ENCODE measurements at places on chromosomes 4 and X. TPM values are rescaled to one million over a fixed set of nuclear protein-coding genes. Genes with fewer than 3 reads are reported as not detected.
A peak's percentile ranks its signal among the peaks of the same experiment; 100 is the strongest.

GRCh38 chr4:42420140-42420539 is 22.9 kb downstream of the SHISA3 start:
- H3K27ac ChIP-seq, result no peak overlapping the region
- H3K4me3 ChIP-seq, result no peak overlapping the region
- DNase-seq, result no peak
- H3K27me3 ChIP-seq, result no peaks in the 10 kb centered on the region
- peaks cover 18% of the 10 kb centered on the region for H3K36me3 ChIP-seq
- no peaks in the 10 kb centered on the region for H3K4me1 ChIP-seq

DNA sequence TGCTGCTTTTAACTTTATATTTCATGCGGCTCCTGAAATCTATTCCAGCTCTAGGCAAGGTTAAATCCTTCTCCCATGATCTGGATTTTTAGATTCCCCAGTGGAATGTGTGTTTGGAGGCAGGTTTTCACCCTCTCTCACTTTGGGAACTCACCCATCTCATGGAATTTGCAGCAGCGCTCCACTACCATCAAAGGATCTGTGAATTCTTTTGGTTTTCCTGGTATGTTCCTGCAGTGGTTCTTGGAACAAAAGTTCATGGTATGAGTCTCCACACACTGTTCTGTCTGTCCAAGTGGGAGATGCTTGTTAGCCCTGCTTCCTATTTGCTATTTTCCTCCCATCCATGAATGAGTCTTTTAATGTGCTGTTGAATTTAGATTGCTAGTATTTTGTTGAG is 14.0 kb downstream of the APOOL start:
- no peak overlapping the region for H3K27ac ChIP-seq
- peaks cover 4% of the 10 kb centered on the region for H3K36me3 ChIP-seq
- H3K27me3 ChIP-seq, result no peaks in the 10 kb centered on the region
- no peaks in the 10 kb centered on the region for H3K4me1 ChIP-seq
- DNase-seq, result no peak

DNA sequence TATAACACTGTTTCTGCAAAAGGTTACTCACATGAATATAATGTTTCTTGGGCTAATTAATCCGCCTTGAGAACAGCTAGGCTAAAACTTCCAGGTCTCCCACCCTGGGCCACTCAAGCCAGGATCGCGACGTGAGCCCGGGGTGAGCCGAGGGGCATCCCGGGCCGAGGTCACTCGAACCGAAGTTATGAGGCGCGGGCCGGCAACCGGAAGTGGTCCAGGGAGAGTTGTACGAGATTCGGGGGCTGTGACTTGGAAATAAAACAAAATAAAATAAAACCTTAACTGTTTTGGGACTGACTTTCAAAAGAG is 317 bp downstream of the CMC4 start:
- H3K27me3 ChIP-seq, result no peaks in the 10 kb centered on the region
- peaks cover 20% of the 10 kb centered on the region for H3K4me1 ChIP-seq
- DNase-seq, result no peak
- H3K36me3 ChIP-seq, result peaks cover 5% of the 10 kb centered on the region
- H3K4me3 ChIP-seq, result peak overlapping the region; percentile 84

DNA sequence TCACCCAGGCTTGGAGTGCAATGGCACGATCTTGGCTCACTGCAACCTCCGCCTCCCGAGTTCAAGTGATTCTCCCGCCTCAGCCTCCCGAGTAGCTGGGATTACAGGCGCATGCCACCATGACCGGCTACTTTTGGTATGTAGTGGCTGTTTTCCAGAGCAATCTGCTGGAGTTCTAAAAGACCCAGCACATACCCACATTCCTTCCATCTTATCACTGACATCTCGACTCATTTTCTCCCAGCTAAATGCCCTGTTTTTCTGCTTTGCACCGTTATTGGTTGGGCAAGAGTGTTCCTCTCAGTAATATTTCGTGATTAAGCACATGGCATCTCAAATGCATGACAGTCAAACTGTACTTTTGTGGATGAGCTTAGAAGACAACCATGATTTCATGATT is 53.7 kb downstream of the PRKX start:
- H3K27ac ChIP-seq, result no peak overlapping the region
- peaks cover 34% of the 10 kb centered on the region for H3K4me1 ChIP-seq
- H3K36me3 ChIP-seq, result peaks cover 4% of the 10 kb centered on the region
- H3K27me3 ChIP-seq, result no peaks in the 10 kb centered on the region
- H3K4me3 ChIP-seq, result no peak overlapping the region
- DNase-seq, result no peak

DNA sequence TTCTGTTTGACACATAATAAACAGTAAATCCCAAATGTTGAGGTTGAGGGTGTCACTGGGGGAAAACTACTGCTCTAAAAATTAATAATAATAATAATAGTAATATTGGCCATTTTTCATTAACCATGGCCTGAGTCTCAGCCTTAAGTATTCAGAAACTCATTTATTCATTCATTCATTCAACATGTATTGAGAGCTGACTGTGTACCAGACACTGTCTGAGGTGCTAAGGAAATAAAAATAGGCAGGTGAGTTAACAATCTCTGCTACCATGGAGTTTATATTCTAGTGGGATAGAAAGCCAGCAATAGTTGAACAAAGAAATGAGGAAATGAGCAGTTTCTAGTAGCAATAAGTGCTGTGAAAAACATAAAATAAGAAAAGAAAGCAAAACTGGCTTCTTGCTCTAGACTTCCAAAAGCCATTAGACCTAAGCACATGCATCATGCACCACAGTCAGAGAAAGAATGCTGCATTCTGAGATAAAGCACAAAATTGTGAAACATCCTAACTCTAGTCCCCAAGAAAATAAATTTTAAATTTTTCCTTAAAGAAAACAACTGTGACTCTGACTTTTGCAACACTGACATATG is 278.7 kb downstream of the RCHY1 start:
- no peak overlapping the region for H3K4me3 ChIP-seq
- no peaks in the 10 kb centered on the region for H3K27me3 ChIP-seq
- no peak overlapping the region for H3K27ac ChIP-seq
- DNase-seq, result no peak
- no peaks in the 10 kb centered on the region for H3K36me3 ChIP-seq
- no peaks in the 10 kb centered on the region for H3K4me1 ChIP-seq

DNA sequence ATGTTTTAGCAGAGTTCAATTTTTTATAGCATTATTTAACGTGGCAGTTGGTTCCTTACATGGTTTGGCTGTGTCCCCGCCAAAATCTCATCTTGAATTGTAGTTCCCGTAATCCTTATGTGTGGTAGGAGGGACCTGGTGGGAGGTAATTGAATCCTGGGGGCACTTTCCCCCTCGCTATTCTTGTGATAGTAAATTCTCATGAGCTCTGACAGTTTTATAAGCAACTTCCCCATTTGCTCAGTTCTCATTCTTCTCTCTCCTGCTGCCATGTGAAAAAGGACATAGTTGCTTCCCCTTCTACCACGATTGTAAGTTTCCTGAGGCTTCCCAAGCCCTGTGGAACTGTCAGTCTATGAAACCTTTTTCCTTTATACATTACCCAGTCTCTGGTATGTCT is 329.5 kb downstream of the GRIA2 start:
- no peak overlapping the region for H3K27ac ChIP-seq
- no peak for DNase-seq
- no peaks in the 10 kb centered on the region for H3K27me3 ChIP-seq
- no peak overlapping the region for H3K4me3 ChIP-seq

The CNGA1 gene
- not detected for polyA plus RNA-seq

- H3K4me3 ChIP-seq, result no peak overlapping the region
- no peak for DNase-seq
- no peak overlapping the region for H3K27ac ChIP-seq
- H3K27me3 ChIP-seq, result no peaks in the 10 kb centered on the region
These were observed 79.5 kb downstream of the CBR4 start for GRCh38 chr4:168930413-168931196.

The KLHL4 gene
- not detected for polyA plus RNA-seq

The DMP1 gene
- polyA plus RNA-seq, result not detected

- no peaks in the 10 kb centered on the region for H3K36me3 ChIP-seq
- H3K27ac ChIP-seq, result no peak overlapping the region
- no peak overlapping the region for H3K4me3 ChIP-seq
- H3K4me1 ChIP-seq, result no peaks in the 10 kb centered on the region
- no peak for DNase-seq
These were observed 340.3 kb downstream of the ZNF674 start for GRCh38 chrX:46204721-46205422.

GRCh38 chr4:183722731-183723560 is 63.9 kb downstream of the TRAPPC11 start:
- H3K27me3 ChIP-seq, result no peaks in the 10 kb centered on the region
- no peaks in the 10 kb centered on the region for H3K36me3 ChIP-seq
- H3K4me3 ChIP-seq, result peak overlapping the region; percentile 14
- H3K27ac ChIP-seq, result no peak overlapping the region
- peaks cover 14% of the 10 kb centered on the region for H3K4me1 ChIP-seq
- peak; percentile 51 for DNase-seq

GRCh38 chrX:12877386-12877785 is 10.5 kb downstream of the TLR7 start:
- DNase-seq, result no peak
- peaks cover 5% of the 10 kb centered on the region for H3K36me3 ChIP-seq
- H3K4me1 ChIP-seq, result peaks cover 59% of the 10 kb centered on the region
- no peak overlapping the region for H3K27ac ChIP-seq
